Stimulated activated CD8-positive, alpha-beta memory T cell treated with anti-CD3 and anti-CD28 coated beads, Interleukin-7, amount 100 ng/mL, for 24 hours (primary cell): ENCODE measurements at places on chromosomes 12 and 14.

- no peak for DNase-seq
Observed at GRCh38 chr14:36067428-36068187, 108.9 kb downstream of the PTCSC3 start.

GRCh38 chr14:53390008-53390407, 236.9 kb upstream of the DDHD1 start:
- DNase-seq = no peak

GRCh38 chr12:44696542-44696941, 179.6 kb downstream of the NELL2 start:
- DNase-seq = no peak

DNA sequence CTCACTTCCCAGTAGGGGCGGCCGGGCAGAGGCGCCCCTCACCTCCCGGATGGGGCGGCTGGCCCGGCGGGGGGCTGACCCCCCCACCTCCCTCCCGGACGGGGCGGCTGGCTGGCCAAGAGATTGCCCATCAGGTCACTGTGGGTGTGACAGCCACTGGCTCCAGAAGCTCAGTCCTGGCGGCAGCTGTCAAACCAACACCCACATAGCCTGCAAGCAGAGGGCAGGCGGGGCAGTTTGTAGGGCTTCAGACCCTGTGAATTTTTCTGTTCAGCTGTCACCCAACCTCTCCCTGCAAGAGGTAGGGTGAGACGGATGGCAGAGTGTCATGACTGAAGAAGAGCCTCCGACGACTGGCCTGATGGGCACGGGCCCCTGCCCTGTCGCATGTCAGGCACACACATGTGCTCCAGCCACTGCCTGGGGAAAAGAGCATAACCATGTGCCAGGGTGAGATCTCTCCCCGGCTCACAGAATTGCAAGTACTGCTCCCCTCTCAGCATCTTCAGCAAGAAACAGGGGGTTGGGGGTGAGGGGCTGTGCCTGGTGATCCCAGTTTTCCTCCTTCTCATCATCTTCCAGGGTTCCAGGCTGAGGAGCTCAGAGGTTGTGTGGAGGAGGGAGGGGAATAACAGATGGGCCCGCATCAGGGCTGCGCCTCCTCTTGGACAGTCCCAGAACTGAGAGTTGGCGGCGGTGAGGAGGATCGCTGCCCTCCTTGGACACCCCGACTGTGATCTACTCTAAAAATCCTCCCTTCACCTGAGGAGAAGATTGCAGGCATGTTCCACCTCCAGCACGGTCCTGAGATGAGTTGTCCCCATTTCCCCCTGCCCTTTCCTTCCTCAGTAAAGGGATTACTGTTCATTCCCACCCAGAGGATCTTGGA, 11.2 kb upstream of the PRPH start:
- no peak for DNase-seq

GRCh38 chr12:50192908-50193307, 25.7 kb upstream of the CERS5 start:
- no peak for DNase-seq

DNA sequence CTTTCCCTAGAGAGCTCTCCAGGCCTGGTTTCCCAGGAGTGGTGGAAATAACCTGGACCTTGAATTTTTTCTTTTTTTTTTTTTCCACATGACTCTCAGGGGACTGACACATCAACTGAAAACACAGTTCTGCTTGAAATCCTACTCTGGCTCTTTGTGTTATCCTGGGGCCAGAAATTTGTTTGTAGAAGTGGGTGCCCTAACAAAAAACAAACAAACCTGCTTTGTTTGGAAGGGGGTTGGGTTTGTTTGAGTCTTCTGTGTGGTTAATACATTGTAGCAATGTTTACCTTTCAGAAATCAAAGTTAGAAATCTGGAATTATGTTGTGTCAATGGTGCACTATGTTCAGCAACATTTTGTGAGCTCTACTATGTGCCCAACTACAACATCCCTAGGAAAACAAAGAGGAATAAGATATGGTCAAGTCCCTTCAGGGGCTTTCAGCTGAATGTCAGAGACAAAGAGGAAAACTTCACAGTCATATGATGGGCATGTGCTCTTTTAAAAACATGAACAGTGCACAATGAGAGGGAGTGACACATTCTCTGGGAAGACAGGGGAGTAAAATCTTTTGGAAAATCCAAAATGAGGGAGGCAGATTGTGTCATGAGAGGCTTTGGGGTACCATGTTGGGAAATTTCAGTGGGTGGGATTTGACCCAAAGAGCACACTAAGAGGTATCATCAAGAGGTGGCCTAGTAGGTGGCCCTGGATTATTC, 1.5 kb upstream of the IGF1 start:
- no peak for DNase-seq

DNA sequence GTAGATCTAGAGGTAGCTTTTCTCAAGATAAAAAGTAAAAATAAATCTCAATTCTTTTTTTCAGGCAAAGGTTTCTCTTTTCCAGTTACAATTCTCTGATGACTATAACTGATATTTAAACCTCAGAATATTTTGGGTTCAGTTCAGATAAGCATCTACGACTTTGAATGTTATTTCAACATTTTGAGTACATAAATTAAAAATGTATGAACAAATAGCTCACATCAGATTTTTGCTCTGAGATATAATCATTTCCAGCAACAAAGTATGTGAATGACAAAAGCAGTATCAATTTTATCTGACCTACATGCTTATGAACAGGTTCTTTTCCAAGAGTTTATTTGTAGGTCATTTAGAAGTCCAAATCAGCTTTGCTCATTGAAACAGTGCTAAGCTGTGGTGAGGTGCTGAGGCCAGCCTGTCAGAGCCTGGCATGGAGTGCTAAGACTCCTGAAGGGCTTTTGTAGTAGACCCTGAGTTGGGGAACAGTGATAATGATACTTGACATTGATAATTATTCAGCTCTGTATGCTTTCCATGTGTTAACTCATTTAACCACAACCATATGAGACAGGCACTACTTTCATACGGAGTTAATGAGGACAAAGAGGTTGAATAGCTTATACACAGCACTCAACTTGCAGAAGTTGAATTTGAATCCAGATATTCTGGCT, 205.0 kb upstream of the DCN start:
- DNase-seq = no peak

- DNase-seq = no peak
Observed at GRCh38 chr12:90958347-90958746, 3.4 kb upstream of the CCER1 start.

- no peak for DNase-seq
Observed at GRCh38 chr12:591167-592023, 71.8 kb downstream of the NINJ2 start.

DNA sequence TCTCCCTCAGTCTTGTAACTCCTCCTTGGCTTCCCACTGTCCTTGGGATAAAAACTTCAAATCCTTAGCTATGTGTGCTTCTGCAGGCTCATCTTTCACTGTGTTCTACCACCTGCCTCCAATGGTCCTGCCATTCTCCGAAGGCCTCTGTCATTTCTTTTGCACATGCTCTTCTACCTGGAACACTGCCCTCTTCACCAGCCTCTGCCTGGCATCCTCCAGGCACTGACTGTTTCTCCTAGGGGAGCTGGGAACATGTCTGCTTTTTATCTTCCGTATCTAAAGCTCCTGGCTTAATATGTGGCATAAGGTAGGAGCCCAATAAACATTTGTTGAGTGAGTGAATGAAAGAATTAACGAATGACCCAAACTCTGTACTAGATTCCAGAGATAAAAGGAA, 603.3 kb upstream of the TMEM132C start:
- DNase-seq = no peak

DNA sequence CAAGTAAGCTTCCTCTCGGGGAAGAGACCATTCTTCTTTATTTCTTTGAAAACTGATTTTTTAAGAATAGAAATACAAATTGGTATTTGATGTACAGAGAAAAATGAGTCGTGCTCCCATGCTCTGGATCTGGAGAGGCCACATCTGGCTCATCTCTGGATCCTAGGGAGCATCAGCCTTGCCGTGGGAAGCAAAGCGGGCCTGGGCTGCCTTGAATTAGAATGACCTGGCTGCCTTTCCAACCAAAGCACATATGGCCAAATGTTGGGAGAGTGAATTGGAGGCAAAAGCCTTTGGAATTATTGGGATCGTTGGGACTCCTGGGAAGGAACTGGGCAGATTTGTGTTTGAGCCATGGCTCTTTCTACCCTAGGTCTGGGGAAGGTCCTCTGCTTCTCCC, 80.0 kb downstream of the SLC25A47 start:
- DNase-seq = no peak

DNA sequence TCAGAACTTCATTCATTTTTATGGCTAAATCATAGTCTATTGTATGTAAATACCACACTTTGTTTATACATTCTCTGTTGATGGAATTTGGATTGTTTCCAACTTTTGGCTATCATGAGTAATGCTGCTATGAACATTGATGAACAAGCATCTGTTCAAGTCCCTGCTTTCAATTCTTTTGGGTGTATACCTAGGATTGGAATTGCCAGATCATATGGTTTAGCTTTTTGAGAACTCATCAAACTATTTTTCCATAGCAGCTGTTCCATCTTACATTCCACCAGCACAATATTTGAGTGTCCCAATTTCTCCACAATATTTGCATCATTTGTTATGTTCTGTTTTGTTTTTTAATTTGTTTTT, 52.3 kb upstream of the CCND2 start:
- no peak for DNase-seq

DNA sequence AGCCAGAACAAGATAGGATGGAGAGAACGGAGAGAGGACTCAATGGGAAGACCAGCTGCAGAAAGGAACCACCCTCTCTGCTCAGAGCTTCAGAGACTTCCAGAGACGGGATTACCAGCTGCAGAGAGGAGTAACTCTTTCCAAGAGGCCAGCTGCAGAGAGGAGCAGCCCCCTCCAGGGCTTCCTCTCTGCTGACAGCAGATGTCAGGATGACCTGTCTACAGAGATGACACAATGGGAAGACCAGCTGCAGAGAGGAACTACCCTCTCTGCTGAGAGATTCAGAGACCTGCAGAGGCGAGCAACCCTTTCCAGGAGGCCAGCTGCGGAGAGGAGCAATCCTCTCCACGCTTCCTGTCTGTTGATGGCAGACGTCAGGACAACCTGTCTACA, 61.8 kb downstream of the KLRG1 start:
- no peak for DNase-seq

- no peak for DNase-seq
Observed at GRCh38 chr12:28294300-28294699, 104.0 kb downstream of the CCDC91 start.

GRCh38 chr12:25894759-25895158, 63.7 kb upstream of the RASSF8 start:
- DNase-seq = no peak

- DNase-seq = no peak
Observed at GRCh38 chr12:106736051-106736957, 38.2 kb upstream of the RIC8B start.

DNA sequence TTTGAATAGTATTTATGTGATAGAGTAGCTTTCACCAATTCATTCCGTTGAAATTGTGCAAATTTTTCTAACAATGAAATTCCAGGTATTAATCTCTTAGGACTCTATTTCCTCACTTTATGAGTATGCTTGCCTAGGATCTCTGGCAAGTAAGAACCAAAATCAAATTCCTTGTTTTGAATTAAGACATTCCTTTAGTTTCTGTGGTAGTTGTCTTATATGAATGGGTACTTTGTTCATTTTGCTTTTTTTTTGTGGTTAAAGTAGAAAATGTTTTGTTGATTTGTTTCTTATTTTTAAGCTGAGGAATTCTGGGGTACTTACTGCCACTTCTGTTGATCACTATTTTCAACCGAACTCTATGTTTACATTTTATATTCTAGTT, 59.8 kb downstream of the KITLG start:
- DNase-seq = no peak
